ENCODE measurements at places on chromosomes 6 and 20.

DNA sequence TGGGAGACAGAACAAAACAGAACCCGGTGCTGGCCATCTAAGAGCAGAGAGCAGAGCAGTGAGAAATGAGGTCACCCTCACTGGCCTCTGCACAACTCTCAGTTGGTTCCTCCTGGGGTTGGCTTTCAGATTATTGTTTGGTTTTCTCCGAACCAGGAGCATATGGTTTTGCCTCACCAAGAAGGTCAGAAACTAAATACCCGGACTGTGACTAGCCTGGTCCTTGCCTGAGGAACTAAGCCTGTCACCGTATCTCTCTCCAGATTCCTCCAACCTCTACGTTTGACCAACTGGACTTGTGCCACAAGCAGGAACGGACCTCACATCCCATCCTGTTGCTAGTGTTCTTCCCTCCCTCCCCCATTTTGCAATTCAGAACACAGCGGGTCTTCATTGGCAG, 450.4 kb upstream of the JARID2 start:
- DNase-seq = no peak

GRCh38 chr20:16236589-16237241, 336.5 kb downstream of the KIF16B start:
- no peak for DNase-seq

DNA sequence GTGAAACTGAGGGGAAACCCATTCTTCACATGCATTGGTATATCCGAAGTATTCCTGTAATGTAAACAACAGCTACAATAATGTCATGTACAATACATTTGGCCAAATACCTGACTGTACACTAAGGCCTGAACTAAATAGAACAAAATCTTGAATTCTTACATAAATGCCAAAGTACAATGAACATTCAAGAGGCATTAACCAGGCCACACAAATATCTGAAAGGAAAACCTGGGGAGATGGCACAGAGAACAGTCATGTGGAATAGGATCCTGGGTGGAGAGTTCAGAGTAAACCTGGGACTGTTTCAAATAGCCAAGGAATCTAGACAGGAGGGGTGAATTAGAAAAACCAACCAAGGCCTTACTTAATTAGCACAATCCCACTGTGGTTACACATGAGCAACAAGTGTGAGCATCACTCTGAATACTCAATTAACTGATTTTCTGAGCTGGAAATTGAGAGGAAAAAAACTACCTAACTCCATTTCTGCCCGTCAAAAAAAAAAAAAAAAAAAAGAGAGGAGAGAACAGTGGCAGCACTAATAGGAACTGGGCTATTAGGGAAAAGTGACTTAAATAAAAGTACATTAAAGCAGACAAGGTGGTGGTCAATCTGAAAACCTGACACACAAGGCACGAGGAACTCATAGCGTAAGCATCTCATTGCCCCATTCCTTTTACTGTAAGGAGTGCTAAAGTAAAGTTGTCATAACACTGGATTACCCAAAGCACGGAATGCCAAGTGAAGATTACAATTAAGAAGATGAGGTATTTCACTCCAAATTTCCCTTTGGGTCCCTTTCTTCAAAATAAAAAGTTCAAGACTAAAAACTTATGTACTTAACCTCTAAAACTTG, 10.9 kb downstream of the SNX5 start:
- no peak for DNase-seq

DNA sequence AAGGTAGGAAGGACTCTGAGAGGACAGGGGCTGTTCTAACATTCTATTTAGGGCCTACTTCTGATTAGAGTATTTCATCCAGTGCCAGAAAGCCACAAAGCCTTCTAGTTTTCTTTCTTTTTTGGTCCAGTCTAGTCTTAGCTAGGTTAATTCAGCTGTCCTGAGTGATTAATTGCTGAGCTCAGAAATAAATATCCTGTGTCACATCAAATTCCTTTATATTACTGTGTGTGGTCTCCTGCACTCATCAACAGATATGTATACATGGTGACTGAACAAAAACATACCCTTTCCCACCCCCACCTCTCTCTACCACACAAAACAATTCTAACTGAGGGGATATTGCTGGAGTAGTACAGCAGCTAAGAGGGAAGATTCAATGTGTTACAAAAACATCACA, 601.5 kb upstream of the NRSN1 start:
- no peak for DNase-seq

DNA sequence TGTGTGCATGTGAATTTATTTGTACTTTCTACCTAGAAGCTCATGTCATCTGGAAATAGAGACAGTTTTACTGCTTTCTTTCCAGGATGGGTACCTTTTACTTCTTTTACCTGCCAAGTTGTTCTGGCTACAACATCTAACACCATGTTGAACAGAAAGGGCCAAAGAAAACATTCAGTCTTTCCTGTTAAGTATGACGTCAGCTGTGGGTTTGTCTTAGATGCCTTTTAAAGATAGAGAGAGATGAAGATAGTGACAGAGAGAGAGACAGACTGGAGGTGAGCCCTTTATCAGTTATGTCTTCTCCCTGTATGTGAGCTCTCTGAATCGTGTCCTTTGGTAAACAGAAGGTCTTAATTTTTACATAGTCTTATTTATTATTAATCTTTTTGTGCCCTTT, 3.4 kb upstream of the DACT2 start:
- DNase-seq = no peak

GRCh38 chr20:48532028-48532427, 295.8 kb downstream of the PREX1 start:
- no peak for DNase-seq

- peak; percentile 50 for DNase-seq
These were observed 774 bp downstream of the PLEKHG1 start for GRCh38 chr6:150600301-150601017.

- no peak for DNase-seq
These were observed 64.4 kb downstream of the SULF2 start for GRCh38 chr20:47720636-47721427.

DNA sequence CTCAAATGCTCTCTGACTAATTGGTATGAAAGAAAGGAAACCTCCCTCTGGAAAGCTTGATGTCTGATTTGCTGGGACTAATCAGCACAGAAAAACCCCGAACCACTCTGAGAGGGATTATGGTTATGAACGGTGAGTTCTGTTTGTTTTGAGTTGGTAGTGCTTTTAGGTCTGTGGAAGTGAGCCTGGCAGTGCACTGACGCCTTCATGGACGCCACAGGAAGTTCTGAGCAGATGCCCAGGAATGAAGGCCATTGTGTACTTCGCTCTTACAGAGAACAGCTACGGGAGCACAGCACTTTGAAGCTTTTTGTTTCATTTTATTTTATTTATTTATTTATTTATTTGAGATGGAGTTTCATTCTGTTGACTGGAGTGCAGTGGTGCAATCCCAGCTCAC, 754.1 kb downstream of the QKI start:
- DNase-seq = no peak

DNA sequence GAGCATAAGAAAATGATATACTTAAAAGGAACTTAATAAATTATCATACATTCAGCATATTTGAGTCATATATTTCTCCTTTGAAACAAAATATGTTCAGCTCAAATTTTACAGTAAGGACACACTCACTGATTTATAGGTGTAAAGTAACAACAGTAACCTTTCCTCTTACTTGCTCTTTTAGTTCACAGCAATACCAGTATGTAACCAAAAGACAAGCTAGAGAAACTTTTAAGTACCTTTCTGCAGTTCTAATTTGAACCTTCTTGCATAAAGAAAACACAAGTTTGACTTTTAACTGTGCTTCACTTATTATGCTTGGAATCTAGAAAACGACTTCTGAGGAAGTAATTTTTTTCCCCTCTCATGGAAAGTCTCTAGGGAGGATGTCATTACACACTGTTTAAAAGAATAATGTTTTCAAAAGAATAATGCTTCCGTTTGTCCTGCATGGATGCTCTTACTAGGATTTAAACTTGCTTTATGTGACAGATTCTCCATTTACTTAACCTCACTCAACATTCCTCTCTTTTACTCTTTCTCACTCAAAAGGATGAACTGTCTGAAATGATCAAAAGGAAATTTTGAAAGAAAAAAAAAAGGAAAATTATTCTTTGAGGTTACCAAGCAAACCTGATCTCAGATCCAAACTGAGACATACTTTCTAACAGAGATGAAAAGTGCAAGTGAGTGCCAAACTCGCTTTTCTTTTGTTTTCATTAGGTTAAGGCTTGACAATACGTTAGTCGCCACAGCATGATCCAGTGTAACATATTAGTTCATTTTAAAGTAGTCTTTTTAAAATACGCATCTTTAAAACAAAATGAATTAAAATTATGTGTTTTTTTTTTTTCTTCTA, 22.4 kb upstream of the CALHM6 start:
- DNase-seq = no peak

DNA sequence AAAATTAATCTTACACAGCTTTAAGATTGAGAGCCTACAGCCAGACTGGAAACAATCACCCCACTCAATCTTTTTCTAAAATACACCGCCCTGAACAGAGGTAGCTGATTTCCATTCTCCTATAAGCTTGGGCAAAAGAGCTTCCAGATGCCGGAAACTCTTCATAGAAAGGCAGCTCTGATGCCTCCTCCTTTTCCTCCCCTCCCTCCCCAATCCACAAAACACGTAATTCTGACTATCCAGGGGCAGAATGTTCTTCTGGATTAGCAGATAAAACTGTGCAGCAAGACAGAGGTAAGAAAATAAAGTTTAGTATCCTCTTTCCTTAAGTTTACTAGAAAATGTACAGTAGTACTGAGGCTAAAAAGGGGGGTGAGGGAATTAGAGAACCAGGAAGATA, 15.8 kb downstream of the ADNP start:
- no peak for DNase-seq

GRCh38 chr6:112470376-112470775, 123.2 kb downstream of the RFPL4B start:
- no peak for DNase-seq

DNA sequence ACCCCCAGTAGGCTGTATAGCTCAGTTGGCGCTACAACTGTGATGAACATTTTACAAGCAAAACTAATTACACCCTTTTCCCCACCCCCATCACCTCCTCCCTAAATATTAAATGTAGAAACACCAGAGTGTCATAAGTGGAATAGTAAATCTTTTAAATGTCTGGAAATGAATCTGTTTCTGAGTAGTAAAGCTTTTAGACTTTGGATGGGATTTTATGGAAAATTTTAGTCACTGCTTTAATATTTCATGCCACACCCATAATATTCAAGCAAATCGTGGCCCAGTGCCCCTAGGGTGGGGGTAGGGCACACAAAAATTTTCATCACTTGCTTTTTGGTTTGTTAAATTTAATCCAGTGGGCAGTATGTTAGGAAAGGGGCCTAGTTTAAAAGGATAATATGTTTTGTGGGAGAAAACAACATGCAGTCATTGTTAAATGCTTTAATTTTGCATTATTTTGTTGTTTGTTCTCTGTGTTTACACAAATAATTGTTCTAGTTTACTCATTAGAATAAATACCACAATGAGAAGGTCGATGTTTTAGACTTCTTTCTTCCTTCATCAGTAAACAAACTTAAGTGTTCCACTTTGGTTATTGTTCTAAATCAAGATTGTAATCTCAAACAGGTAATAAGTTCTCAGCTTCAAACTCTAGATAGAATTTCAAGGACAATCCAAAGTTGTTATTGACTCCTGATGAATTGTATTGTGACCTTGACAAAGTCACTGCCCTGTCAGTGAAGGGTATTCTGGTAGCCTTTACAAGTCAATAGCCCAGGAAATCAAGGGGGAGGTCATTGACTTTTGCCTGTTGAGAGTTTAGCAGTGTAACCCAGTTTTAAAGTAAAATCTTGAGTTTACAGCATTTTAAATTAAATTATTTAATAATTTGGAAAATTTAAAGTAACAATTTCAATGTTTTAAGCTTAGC, 79.2 kb downstream of the CBFA2T2 start:
- no peak for DNase-seq

DNA sequence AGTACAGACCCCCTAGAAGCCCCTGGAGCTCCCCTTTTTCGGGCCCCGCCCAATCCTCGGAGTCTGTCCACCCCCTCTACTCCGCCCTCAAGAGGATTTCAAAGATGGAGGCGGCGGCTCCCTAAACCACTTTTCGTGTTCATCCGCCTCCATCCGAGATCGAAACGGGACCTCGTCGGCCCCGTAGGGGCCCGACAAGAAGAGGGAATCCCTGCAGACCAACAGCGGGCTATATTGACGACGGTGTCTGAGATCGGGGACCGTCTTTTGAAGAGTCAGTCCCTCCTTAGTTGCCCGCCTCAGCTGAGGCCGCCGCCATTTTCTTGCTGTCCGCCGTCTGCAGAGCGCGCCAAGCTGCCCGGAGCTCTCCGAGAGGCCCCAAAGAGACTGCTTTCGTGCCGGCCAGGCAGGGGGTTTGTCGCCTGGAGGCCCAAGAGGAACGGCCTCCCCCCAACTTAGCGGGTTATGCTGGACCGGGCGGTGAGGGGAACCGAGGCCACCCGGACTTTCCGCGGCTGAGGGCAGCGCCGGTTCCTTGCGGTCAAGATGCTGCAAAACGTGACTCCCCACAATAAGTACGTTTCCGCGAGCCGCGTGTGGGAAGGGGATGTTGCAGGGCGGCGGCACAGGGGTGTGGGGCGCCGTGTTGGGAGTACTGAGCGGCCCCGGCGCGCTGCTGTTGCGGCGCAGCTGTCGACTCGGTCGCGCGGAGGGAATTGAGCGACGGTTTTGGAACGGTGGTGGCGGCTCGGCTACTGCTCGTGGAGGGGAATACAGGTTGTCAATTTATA, 4.2 kb downstream of the BRD2 start:
- no peak for DNase-seq

All from kidney epithelial cell (primary cell).